Myocyte (in vitro differentiated cells): ENCODE measurements at places on chromosomes 13 and 19. TPM values are rescaled to one million over a fixed set of nuclear protein-coding genes. Genes with fewer than 3 reads are reported as not detected.

Gene WIZ
- total RNA-seq = 21.6 and 29.2 TPM in 2 replicates

Gene WDR87
- total RNA-seq = not detected in 2 replicates

Gene ZNF135
- total RNA-seq = 0.51 and 0.62 TPM in 2 replicates

Gene FPR1
- 0.05 and 0.16 TPM in 2 replicates for total RNA-seq

Gene CACNA1A
- total RNA-seq = 0.19 and 0.31 TPM in 2 replicates

Gene GJB6
- not detected in 2 replicates for total RNA-seq

Gene UNC13A
- total RNA-seq = 0.03 and 0.05 TPM in 2 replicates

Gene FAAP24
- 2.0 and 4.1 TPM in 2 replicates for total RNA-seq

Gene PNMA8C
- 0.05 and 0.10 TPM in 2 replicates for total RNA-seq

Gene SERP2
- 1.9 and 2.0 TPM in 2 replicates for total RNA-seq

Gene MBD3L2
- total RNA-seq = not detected in 2 replicates

Gene THSD8
- not detected in 2 replicates for total RNA-seq

Gene ADPRHL1
- 6.6 and 8.4 TPM in 2 replicates for total RNA-seq

Gene ZNF610
- total RNA-seq = 3.3 and 4.4 TPM in 2 replicates

Gene ITM2B
- total RNA-seq = 187 and 214 TPM in 2 replicates

Gene OLFM4
- not detected in 2 replicates for total RNA-seq

Gene LILRA1
- not detected in 2 replicates for total RNA-seq

Gene HS6ST3
- total RNA-seq = 0.05 TPM in 1 of 2 replicates, not detected in the other

Gene ZNF93
- total RNA-seq = 18.4 and 23.3 TPM in 2 replicates

Gene LRRC63
- total RNA-seq = not detected in 2 replicates

Gene PDX1
- total RNA-seq = not detected in 2 replicates

Gene KIR2DL1
- not detected in 2 replicates for total RNA-seq

Gene PCP2
- not detected in 2 replicates for total RNA-seq

Gene KHSRP
- total RNA-seq = 75.7 and 87.6 TPM in 2 replicates

Gene MBOAT7
- total RNA-seq = 48.5 and 59.6 TPM in 2 replicates

Gene DNAJC15
- total RNA-seq = 5.6 and 16.3 TPM in 2 replicates

Gene SYNGR4
- not detected in 2 replicates for total RNA-seq

Gene DCT
- total RNA-seq = 0.13 TPM in 1 of 2 replicates, not detected in the other

Gene C19orf53
- total RNA-seq = 147 and 150 TPM in 2 replicates

Gene SPRED3
- 0.83 and 1.5 TPM in 2 replicates for total RNA-seq

Gene ZNF560
- total RNA-seq = not detected in 2 replicates

Gene CEACAM5
- not detected in 2 replicates for total RNA-seq

Gene CEACAM16
- 5.0 and 6.1 TPM in 2 replicates for total RNA-seq

Gene FAM124A
- 0.05 TPM in 1 of 2 replicates, not detected in the other for total RNA-seq

Gene CHST8
- not detected in 2 replicates for total RNA-seq

Gene BCAM
- total RNA-seq = 590 and 678 TPM in 2 replicates

Gene ZNF607
- total RNA-seq = 4.4 and 4.6 TPM in 2 replicates

Gene CYP4F12
- not detected in 2 replicates for total RNA-seq

Gene SIGLEC14
- total RNA-seq = not detected in 2 replicates

Gene GGACT
- 0.40 and 2.8 TPM in 2 replicates for total RNA-seq

Gene ZNF492
- total RNA-seq = not detected in 2 replicates

Gene TNFSF11
- not detected in 2 replicates for total RNA-seq

Gene FAM216B
- total RNA-seq = not detected in 2 replicates

Gene PIH1D1
- total RNA-seq = 53.7 and 59.3 TPM in 2 replicates

Gene ANKRD24
- 0.53 and 1.4 TPM in 2 replicates for total RNA-seq

Gene SYMPK
- total RNA-seq = 39.8 and 40.5 TPM in 2 replicates

Gene CDC16
- 30.4 and 35.4 TPM in 2 replicates for total RNA-seq

Gene PALM
- total RNA-seq = 4.8 and 7.8 TPM in 2 replicates

Gene ACP4
- total RNA-seq = not detected in 2 replicates

Gene RSPH6A
- total RNA-seq = 0.11 TPM in 1 of 2 replicates, not detected in the other

Gene GRIK5
- 0.13 TPM in 1 of 2 replicates, not detected in the other for total RNA-seq

Gene SLC7A1
- total RNA-seq = 11.2 and 14.5 TPM in 2 replicates

Gene CASP14
- not detected in 2 replicates for total RNA-seq

Gene HCN2
- total RNA-seq = 2.9 and 3.5 TPM in 2 replicates

Gene ZNF333
- total RNA-seq = 25.3 and 34.8 TPM in 2 replicates

Gene JAK3
- total RNA-seq = 0.47 TPM in 1 of 2 replicates, not detected in the other

Gene CCDC106
- 23.5 and 25.5 TPM in 2 replicates for total RNA-seq

Gene ALG5
- total RNA-seq = 28.1 and 29.0 TPM in 2 replicates

Gene CYP2B6
- total RNA-seq = not detected in 2 replicates
